ENCODE measurements at places on chromosomes 2 and 18.

- no peak for DNase-seq
Measured at GRCh38 chr2:232697807-232698110, 628 bp downstream of the GIGYF2 start.

DNA sequence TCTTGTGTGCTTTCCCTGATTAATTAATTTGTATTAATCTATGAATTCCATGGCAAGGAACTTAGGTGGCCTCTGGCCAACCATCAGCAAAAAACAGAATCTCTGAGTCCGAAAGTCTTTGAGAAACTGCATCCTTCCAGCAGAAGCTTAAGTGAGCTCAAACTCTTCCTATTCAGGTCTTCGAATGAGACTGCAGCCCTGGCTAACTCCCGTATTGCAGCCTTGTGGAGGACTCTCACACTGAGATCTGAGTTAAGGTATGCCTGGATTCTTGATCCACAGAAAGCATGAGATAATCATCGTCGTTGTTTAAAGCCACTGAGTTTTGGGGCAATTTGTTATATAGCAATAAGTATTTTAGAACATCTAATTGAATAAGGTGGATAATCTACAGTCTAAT lies 1143.9 kb upstream of the NXPH2 start:
- no peak for DNase-seq

DNA sequence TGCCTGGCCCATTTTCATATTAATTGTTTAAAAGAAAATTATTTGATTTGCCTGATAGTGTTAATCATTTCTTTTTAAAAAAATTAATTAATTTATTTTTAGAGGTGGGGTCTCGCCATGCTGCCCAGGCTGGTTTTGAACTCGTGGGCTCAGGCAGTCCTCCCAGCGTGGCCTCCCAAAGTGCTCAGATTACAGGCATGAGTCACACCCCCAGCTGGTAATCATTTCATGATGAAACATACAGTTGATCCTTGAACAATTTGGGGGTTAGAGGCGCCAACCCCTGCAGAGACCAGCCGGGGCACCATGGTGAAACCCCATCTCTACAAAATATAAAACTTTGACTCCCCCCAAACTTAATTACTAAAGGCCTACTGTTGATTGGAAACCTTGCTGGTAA lies 7.9 kb downstream of the GPN1 start:
- no peak for DNase-seq

- DNase-seq: no peak
Measured at GRCh38 chr18:58541789-58542425, 87.0 kb downstream of the ALPK2 start.

- no peak for DNase-seq
Measured at GRCh38 chr2:107325981-107326786, 440.2 kb upstream of the ST6GAL2 start.

DNA sequence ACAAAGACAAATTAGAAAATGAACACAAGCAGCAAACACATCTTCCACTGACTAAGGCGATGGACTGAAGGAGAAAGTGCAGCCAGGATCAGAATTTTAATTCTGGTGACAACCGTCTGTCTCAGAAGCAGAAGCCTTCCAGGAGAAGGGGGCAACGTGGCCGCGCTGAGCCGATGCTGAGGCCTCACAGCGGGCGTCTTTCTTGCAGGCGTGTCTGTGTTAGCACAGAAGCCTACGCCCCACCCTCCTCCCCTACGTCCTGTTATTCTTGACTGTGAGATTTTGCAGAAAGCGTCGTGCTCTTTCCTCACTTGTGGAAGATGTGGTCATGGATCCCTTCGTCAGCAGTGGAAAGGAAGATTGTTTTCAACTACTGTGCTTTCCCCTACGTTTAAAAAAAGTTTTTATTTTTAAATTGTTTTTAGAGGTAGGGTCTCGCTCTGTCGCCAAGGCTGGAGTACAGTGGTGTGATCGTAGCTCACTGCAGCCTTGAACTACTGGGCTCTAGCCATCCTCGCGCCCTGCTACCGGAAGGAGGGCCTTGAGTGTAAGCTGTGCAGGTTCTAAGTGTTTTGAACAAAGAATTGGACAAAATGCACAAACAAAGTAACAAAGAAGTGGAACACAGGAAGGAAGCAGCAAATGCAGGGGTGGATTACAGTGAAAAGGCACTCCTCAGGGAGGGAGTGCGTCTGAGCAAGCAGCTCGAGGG lies 422.0 kb downstream of the GALR1 start:
- DNase-seq: no peak

DNA sequence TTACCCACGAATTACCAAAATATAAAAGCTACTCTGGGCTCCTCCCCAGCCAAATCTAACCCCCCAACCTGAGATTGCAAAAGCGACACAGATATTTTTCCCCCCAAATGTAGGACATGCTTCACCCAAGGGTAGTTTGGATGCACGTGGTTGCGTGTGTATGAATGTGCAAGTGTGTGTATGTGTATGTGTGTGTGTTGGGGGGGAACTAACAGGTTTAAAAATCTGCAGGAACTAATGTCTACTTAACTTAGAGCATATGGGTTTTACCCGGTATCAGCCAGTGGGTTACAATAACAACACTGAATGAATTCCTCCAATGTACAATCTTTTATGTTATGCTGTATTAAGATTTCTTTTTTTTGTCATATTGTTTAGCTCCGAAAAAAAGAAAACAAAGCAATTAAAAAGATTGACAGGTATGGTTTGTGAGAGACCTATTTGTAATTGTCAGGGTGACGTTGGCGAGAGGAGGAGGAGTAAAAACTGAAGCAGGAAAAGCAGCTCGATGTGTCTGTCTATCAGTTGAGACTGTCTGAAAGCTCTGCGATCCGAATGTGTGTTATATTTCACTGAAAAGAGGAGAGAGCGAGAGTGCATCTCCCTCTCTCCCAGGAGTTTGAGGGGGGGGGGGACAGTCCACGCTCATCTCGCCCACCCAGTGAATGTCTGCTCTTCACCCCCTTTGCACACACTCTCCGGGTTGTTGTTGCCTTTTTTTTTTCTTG lies at the start of gene TSHZ1:
TSS of gene TSHZ1 (plus strand) at position 524 of the 728 bp plus-strand sequence. CDS start 1,080 bp downstream, outside the sequence.
- no peak for DNase-seq

DNA sequence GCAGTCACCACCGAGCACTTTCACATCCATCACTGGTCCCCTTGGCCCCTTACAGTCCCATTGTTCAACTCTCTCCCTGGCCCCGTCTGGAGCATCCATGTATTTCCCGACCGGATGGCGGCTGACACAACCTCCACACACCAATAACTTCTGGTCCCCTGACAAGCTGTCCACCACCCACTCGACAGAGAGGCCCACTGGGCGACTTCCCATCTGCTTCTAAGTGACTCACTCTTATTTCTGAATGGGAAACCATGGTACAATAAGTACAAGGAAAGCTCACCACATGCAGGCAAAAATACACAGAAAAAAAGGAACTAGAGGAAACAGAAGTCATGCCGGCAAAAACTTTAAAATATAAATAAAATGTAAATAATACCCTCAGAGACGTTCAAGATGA lies 82.9 kb upstream of the RAB12 start:
- DNase-seq: no peak

DNA sequence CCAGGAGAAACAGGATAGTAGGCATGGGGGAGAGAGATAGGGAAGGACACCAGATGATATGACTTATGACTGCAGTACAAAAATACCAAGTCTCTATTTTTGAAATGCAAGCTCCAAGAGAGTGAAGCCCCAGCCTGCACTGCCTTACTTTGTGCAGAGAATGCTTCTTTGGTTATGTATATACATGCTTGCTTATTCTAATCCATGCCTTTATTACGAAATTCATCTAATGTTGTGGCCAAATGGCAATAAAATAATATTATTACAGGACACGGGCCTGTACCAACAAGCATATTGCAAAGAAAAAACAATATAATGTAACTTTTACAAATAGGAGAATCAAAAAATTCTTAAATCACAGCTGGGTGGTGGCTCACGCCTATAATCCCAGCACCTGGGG lies 110.8 kb downstream of the BCL11A start:
- DNase-seq: no peak

DNA sequence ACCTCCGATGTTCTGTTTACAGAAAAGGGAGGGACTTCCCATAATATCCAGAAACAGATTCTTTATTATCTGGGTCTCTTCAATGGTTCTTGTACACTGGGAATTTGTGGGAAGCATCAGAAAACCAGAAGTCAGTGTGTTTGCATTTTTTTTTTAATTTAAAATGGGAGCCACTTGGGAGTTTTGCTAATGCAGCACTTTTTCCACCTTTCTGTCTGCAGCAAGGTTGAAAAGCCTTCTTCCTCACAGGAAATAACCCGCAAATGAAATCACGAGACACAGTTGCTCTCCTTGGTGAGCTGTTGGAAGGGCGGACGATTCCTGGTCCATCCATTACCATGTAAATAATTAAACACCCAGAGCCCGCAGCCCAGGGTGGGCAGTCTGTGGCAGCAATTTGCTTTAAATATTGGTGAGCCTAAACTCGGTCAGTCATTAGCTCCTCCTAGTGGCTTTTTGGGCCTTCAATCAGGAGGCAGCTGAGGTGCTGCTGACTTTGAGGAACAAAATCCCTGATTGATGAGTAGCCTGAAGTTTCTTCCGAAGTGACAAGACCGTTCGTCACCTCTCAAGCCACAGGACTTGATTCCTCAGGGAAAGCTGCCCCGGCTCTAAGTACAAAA lies 471.5 kb downstream of the EPHA4 start:
- no peak for DNase-seq

GRCh38 chr2:214077727-214078126 lies 333.1 kb upstream of the VWC2L start:
- DNase-seq: no peak

DNA sequence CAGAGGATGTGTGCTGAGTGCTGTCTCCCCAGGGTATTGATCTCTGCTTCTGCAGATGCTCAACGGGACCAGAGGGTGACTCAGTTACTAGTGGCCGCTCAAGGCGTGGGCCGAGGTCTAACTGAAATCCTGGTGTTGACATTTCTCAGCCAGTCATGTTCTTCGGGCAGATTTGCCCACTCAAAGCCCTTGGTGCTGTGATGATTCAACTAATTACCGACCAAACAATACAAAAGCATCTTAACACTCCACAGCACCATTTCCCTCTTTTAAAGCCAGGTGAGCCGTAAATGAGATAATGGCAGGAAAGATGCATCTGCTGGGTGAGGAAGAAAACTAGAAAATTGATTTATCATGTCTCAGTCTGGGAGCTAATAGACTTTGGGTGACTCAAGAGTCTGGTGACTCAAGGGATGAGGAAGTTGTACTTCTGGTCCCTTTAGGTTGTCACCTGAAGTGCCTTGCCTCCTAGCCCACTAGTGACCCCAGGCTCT lies 32.7 kb upstream of the PRLH start:
- DNase-seq: no peak

- no peak for DNase-seq
Measured at GRCh38 chr2:74824679-74825078, 9.2 kb upstream of the HK2 start.

DNA sequence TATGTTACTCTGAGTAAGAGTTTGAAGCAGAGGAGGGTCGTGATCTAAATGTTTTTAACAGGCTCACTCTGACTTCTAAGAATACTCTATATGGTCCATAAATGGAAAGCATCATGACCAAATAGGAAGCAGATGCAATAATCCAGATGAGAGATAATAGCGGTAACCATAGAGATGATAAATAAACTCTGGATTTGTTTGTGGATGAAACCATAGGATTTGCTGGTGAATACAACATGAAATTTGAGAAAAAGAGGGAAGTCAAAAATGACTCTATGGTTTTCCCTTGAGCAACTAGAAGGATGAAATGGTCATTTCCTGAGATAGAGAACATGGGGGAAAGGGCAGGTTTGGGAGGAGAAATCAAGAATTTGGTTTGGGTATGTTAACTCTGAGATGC lies 3.9 kb downstream of the HEATR5B start:
- DNase-seq: no peak

GRCh38 chr2:186976329-186976728 lies 127.4 kb upstream of the ZSWIM2 start:
- DNase-seq: no peak

DNA sequence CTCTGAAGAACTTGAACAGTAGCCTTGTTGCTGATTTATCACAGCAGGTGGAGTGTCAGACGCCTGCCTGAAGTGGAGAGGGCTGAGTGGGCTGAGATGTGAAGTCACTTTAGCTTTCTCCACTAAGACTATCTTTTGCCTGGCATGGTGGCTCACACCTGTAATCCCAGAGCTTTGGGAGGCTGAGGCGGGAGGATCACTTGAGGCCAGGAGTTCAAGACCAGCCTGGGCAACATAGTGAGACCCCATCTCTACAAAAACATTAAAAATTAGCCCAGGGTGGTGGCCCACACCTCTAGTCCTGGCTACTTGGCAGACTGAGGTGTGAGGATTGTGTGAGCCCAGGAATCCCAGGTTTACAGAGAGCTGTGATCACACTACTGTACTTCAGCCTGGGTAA lies 60.6 kb upstream of the TTC39C start:
- DNase-seq: no peak

- DNase-seq: no peak
Measured at GRCh38 chr2:23772056-23772455, 154.9 kb downstream of the ATAD2B start.

DNA sequence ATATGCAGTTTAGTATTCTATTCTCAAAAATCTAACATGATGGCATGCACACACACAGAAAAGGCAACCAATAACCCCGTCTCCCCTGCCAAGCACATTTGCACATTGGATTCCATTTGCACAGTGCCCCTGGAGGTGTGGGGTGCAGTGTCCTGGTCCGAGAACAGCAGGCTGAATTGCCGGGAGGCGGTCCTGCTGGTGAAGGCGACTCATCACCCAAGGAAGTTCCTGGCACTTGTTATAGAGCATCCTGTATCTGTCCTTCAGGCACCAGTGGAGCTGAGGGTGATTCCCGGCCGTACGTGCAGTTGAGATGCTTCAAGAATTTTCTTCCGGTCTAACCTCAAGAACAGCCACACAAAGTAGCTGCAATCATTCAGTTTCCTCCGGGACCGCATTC lies 73.0 kb upstream of the RAB12 start:
- DNase-seq: no peak

GRCh38 chr2:216119986-216120385 lies 10.8 kb downstream of the XRCC5 start:
- DNase-seq: no peak

- no peak for DNase-seq
Measured at GRCh38 chr2:61419129-61419528, 51.8 kb downstream of the USP34 start.

DNA sequence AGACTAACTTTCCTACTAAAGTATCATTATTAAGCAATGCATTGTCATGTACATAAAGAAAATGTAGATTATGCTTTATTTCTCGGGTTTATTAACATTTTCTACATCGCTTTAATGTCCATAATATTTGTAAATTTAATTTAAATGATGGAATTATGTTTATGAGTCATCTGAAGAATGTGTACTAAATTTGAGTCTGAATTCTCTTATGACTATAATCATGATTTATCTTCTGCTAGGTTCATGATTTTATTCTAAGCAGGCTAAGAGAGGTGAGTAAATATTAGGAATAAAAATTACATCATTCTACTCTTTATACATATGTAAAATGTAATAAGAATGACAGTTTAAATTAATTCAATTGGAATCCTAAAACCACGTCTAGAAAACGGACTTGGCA lies 206.3 kb upstream of the NOL4 start:
- DNase-seq: no peak

GRCh38 chr2:67321588-67321903 lies 75.6 kb upstream of the ETAA1 start:
- DNase-seq: no peak

All from stimulated activated CD8-positive, alpha-beta memory T cell treated with anti-CD3 and anti-CD28 coated beads, Interleukin-4, amount 100 ng/mL, for 1 hour (primary cell).